ENCODE measurements at places on chromosomes 1 and 21. TPM values are rescaled to one million over a fixed set of nuclear protein-coding genes. Genes with fewer than 3 reads are reported as not detected.

DNA sequence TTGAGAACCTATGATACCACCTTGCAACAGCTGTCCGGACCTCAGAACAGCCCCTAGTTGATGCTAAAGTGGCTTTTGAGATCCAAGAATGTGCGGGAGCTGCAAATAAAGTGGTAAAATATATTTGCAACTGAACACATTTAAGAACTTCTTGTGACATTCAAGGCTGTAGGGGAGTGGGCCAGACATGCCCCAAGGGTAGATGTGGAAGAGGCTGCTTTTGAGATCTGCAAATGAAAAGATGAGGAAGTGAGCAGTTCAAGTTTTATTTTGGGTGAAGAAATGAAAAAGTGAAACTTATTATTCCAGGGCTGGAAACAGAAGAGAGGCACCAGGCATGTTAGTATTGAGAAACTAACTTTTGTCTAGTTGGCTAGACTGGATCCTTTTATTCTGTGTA lies 359.5 kb upstream of the PLXNA2 start:
- no peaks in the 10 kb centered on the region for H3K36me3 ChIP-seq
- H3K27ac ChIP-seq: no peak overlapping the region
- DNase-seq: no peak
- peaks cover 58% of the 10 kb centered on the region for H3K27me3 ChIP-seq

The SELP gene
- total RNA-seq: 0.47 TPM

- no peaks in the 10 kb centered on the region for H3K36me3 ChIP-seq
- no peak for DNase-seq
- no peak overlapping the region for H3K27ac ChIP-seq
- no peaks in the 10 kb centered on the region for H3K27me3 ChIP-seq
- no peaks in the 10 kb centered on the region for H3K4me1 ChIP-seq
Observed at GRCh38 chr1:77378723-77379535, 97.1 kb downstream of the AK5 start.

The GPR37L1 gene
- 0.12 TPM for total RNA-seq

- H3K27ac ChIP-seq: peak overlapping the region; percentile 100
- peak; percentile 62 for DNase-seq
- peaks cover 26% of the 10 kb centered on the region for H3K36me3 ChIP-seq
- H3K4me1 ChIP-seq: no peaks in the 10 kb centered on the region
- H3K27me3 ChIP-seq: no peaks in the 10 kb centered on the region
Observed at GRCh38 chr1:11908095-11908675, 18.0 kb downstream of the KIAA2013 start.

The S100A7A gene
- total RNA-seq: not detected

The SZT2 gene
- 77.3 TPM for total RNA-seq

DNA sequence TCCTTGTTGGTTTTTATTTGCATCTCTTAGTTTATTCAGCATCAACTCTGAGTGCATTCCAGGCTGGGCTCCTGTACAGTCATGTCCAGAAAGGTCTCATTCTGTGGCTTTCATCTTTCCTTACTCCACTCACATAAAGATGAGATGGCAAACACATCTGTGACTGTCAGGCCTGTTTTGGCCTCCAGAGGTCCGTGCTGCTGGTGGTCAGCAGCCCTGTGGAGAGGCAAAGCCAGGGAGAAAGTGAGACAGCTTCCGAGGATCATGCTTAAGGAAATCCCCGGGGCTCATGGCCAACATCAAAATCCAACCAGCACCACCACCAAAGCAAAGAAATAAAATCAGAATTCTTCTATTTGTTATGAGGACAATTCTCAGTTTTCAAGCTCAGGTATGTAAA lies 96.1 kb upstream of the HIVEP3 start:
- H3K4me1 ChIP-seq: peaks cover 17% of the 10 kb centered on the region
- no peaks in the 10 kb centered on the region for H3K27me3 ChIP-seq
- no peak overlapping the region for H3K27ac ChIP-seq
- no peak for DNase-seq
- H3K36me3 ChIP-seq: peaks cover 4% of the 10 kb centered on the region

The UBE2U gene
- total RNA-seq: not detected

The AJAP1 gene
- not detected for total RNA-seq

GRCh38 chr21:41834252-41834925 lies 44.8 kb downstream of the PRDM15 start:
- no peaks in the 10 kb centered on the region for H3K4me1 ChIP-seq
- H3K4me3 ChIP-seq: no peak overlapping the region
- H3K27ac ChIP-seq: no peak overlapping the region
- H3K27me3 ChIP-seq: no peaks in the 10 kb centered on the region
- H3K36me3 ChIP-seq: no peaks in the 10 kb centered on the region

DNA sequence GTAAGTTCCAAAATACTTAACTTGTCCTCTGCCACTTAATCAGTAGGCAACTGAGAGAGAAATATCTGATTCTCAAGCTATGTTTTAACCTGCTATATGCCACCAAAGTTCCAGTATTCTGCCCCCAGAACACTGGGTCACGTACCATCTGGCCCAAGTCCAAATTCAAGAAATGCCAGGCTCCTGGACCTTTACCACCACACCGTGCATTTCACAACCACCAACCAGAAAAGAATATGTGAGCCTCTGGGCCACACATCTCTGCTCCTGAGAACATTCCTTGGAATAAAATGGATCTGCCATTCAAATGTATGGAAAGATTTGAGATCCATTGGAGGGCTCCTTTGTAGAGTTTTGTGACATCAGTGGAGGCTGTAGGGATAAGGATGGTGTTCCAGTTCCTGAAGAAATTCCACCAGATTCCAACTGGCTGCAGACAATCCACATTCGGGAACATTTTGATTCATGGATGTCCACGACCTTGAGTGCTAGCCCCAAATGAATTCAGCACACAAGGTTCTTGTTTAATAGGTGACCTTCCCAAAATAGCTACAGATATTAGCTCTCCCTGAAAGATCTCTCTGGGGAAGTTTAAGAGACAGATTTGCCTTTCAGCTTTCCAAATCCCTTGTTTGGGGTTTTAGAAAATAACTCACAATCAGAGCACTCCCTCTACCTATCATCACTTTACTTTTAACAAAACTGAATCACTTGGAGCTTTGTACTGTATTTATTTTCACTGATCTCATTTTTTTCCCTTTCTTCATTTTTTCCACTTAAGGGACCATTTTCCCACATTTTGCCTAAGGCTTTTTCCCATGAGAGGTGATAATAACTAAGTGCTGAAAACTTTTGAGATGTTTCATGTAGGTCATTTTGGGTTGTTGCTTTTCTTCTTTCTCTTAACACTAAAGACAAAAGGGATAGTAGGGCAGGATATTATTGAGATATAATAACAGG lies 128.4 kb upstream of the ZC3H11B start:
- no peak for DNase-seq
- no peaks in the 10 kb centered on the region for H3K27me3 ChIP-seq
- H3K4me3 ChIP-seq: no peak overlapping the region
- H3K36me3 ChIP-seq: no peaks in the 10 kb centered on the region
- H3K27ac ChIP-seq: no peak overlapping the region
- H3K4me1 ChIP-seq: no peaks in the 10 kb centered on the region

GRCh38 chr1:181262069-181262468 lies 173.6 kb downstream of the IER5 start:
- no peak for DNase-seq
- H3K27me3 ChIP-seq: peaks cover 47% of the 10 kb centered on the region
- H3K4me1 ChIP-seq: no peaks in the 10 kb centered on the region
- H3K27ac ChIP-seq: no peak overlapping the region

- no peak for DNase-seq
- no peaks in the 10 kb centered on the region for H3K36me3 ChIP-seq
- H3K4me1 ChIP-seq: no peaks in the 10 kb centered on the region
- no peaks in the 10 kb centered on the region for H3K27me3 ChIP-seq
- no peak overlapping the region for H3K4me3 ChIP-seq
Observed at GRCh38 chr1:100400404-100400803, 48.1 kb downstream of the CDC14A start.

GRCh38 chr1:32618673-32619221 lies 31.6 kb downstream of the ZBTB8OS start:
- H3K27me3 ChIP-seq: no peaks in the 10 kb centered on the region
- peaks cover 6% of the 10 kb centered on the region for H3K36me3 ChIP-seq
- no peak for DNase-seq
- no peak overlapping the region for H3K27ac ChIP-seq

DNA sequence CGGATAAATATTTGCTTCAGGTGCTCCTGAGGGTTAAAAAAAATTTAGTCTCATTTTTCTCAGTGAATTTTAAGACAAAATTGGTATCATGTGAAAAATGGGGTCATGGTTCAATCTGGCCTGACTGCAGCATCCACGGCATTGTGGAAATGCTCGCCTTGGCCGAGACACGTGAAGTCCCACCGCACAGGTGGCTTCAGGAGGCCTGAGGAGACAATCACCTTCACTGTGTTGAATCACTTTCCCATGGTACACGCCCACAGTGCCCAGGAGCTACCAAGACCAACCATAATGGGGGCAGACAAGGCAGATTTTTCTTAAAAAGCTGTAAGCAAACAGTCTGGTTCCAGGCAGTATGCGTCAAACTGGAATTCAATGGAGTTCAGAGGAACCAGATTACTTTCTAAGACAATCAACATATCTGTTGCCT lies 11.0 kb upstream of the CPLANE2 start:
- H3K27me3 ChIP-seq: no peaks in the 10 kb centered on the region
- H3K4me3 ChIP-seq: no peak overlapping the region
- peaks cover 27% of the 10 kb centered on the region for H3K36me3 ChIP-seq
- H3K4me1 ChIP-seq: peaks cover 35% of the 10 kb centered on the region

GRCh38 chr1:34166191-34166624 lies 1.2 kb upstream of the CSMD2 start:
- no peak overlapping the region for H3K27ac ChIP-seq
- no peak for DNase-seq
- H3K4me3 ChIP-seq: no peak overlapping the region

The CD101 gene
- 0.76 TPM for total RNA-seq

The FCGR3A gene
- total RNA-seq: not detected

The ETS2 gene
- 63.3 TPM for total RNA-seq

- H3K27ac ChIP-seq: peak overlapping the region; percentile 92
- no peaks in the 10 kb centered on the region for H3K36me3 ChIP-seq
- H3K27me3 ChIP-seq: no peaks in the 10 kb centered on the region
- DNase-seq: no peak
- H3K4me3 ChIP-seq: peak overlapping the region; percentile 49
- H3K4me1 ChIP-seq: peaks cover 41% of the 10 kb centered on the region
Observed at GRCh38 chr1:199448646-199449045, 578.9 kb upstream of the NR5A2 start.

GRCh38 chr21:33293811-33294216 lies 27.6 kb downstream of the IL10RB start:
- H3K36me3 ChIP-seq: peaks cover 18% of the 10 kb centered on the region
- H3K27ac ChIP-seq: peak overlapping the region; percentile 40
- peaks cover 18% of the 10 kb centered on the region for H3K4me1 ChIP-seq
- H3K27me3 ChIP-seq: no peaks in the 10 kb centered on the region
- peak; percentile 8 for DNase-seq

The VCAM1 gene
- 1.4 TPM for total RNA-seq

DNA sequence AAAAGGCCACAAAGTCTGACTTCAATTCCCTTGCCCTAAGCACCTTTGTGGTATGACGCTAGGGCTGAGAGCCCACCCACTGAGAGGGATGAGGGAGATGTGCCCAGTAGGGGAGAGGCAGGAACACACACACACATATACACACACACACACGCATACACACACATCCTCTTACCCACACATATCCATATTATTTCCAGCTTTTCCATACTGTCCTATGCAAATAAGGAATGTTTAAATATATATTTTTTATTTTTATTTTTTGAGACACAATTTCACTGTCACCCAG lies 3.0 kb downstream of the RAB25 start:
- H3K27ac ChIP-seq: no peak overlapping the region
- peaks cover 91% of the 10 kb centered on the region for H3K36me3 ChIP-seq
- peaks cover 41% of the 10 kb centered on the region for H3K4me1 ChIP-seq
- H3K4me3 ChIP-seq: no peak overlapping the region

- H3K4me1 ChIP-seq: no peaks in the 10 kb centered on the region
- no peak overlapping the region for H3K27ac ChIP-seq
- H3K27me3 ChIP-seq: peaks cover 72% of the 10 kb centered on the region
- H3K4me3 ChIP-seq: no peak overlapping the region
Observed at GRCh38 chr1:204878621-204879234, 8.1 kb downstream of the NFASC start.

GRCh38 chr1:244339073-244339692 lies 112.5 kb downstream of the ADSS2 start:
- no peak overlapping the region for H3K27ac ChIP-seq
- H3K4me1 ChIP-seq: peaks cover 13% of the 10 kb centered on the region
- no peaks in the 10 kb centered on the region for H3K27me3 ChIP-seq
- H3K36me3 ChIP-seq: no peaks in the 10 kb centered on the region
- no peak overlapping the region for H3K4me3 ChIP-seq

- no peak for DNase-seq
- H3K4me1 ChIP-seq: no peaks in the 10 kb centered on the region
- no peaks in the 10 kb centered on the region for H3K36me3 ChIP-seq
- no peak overlapping the region for H3K27ac ChIP-seq
- no peaks in the 10 kb centered on the region for H3K27me3 ChIP-seq
Observed at GRCh38 chr1:48338257-48338656, 115.7 kb downstream of the SLC5A9 start.

DNA sequence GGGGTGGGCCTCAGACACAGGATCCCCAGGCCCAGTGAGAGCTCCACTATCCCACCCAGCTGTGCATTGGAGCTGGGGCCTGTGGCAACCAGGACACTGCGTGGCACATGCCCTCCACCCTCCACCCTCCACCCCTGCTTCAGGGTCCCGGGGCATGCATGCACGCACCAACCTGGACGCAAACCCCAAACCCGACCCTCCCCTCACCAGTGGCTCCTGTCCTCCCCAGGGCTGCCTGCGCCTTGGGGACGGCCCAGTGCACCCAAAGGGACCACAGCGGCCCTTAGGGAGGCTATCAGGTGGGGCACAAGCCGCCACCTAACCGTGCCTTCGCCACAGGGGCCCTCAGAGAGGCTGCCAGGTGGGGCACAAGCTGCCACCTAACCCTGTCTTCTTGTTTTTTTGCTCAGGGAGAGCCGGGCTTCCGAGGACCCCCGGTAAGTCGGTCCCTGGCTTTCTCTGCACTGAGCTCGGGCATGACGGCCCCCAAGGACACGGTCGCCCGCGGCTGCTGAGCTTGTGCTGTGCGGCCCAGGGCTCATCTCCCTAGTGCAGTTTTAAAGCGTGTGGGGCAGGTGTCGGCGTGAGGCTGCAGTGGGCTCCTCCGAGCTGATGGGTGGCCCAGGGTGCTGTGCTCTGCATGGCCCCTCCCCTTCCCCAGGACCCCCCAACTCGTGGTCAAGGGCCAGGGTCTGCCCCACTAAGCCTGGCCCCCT lies 47.9 kb downstream of the SLC19A1 start:
- H3K27ac ChIP-seq: no peak overlapping the region
- DNase-seq: no peak

DNA sequence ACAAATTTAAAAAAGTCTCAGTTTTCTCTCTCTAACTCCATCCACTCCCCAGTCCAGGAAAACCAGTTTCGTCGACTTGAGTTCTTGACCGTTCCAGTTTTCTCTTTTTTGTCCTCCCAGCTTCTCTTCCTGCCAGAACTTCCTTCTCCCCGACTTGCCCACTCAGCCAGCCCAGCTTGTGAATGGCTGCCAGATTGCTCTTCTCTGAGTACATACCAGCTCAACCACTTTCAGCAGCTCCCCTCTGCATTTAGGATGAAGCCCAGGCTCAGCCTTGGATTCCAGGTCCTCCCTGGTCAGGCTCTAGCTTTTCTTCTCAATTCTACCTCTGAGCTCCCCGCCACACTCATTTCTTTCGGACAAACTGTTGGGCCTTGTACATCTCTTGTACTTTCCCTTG lies 1.4 kb downstream of the DIO1 start:
- peaks cover 15% of the 10 kb centered on the region for H3K4me1 ChIP-seq
- peaks cover 16% of the 10 kb centered on the region for H3K27me3 ChIP-seq
- no peak for DNase-seq
- no peak overlapping the region for H3K4me3 ChIP-seq
- no peaks in the 10 kb centered on the region for H3K36me3 ChIP-seq
- no peak overlapping the region for H3K27ac ChIP-seq

Measured in Calu3 (cell line).